SIG-M5 (cell line): ENCODE measurements at places on chromosomes 3 and 15.

DNA sequence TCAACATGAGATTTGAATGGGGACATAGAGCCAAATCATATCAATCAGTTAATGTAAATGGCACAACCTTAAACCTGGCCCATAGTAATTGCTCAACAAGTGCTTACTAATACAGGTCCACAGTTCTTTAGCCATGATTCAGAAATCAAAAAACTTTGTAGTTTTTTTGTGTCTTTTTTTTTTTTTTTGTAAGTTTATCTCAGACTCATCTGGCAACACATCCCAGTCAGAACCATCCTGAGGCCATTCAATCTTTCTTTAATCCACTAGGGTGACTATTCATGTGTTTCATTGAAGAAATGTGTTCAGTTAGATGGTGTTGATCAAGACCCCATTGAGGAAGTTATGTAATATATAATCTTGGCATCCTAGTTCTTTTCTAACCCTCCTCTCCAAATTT is 65.4 kb downstream of the ABI3BP start:
- DNase-seq = no peak

DNA sequence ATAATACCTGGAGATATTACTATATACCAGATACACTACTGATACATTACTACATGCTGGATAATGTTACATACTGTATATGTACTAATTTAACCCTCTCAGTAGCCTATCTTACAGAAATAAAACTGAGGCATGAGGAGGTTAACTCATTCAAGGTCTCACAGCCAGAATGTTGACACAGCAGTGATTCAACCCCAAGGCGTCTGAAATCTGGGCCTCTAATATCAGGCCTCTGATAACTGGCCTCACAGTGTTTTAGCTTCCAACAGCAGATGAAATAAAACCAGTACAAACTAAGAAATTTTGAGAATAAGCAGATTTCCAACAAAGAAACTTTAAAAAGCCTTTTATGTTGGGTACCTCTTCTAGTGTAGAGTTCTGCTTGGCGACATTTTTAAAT is 23.4 kb downstream of the DZIP1L start:
- DNase-seq = no peak

GRCh38 chr15:77528968-77529319 is 103.8 kb downstream of the LINGO1 start:
- no peak for DNase-seq

DNA sequence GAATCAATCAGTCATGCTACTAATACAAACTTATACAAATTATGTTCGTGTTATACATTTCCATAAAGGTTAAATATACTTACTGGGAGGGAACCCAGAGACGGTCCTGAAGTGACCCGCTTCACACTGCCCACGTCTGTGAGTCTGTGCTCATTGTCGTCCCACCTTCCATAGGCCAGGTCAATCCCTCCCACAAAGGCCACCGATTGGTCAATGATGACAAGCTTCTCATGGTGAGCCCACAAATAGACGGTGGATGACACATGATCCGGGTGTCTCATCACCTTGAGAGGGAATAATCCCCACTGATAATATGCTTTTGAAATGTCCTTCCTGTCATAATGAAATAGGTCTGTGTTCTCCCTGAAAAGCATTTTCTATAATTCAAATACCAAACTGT is 121.7 kb downstream of the PLD1 start:
- no peak for DNase-seq

- no peak for DNase-seq
These were observed 6.0 kb downstream of the SNRPA1 start for GRCh38 chr15:101288905-101289513.

DNA sequence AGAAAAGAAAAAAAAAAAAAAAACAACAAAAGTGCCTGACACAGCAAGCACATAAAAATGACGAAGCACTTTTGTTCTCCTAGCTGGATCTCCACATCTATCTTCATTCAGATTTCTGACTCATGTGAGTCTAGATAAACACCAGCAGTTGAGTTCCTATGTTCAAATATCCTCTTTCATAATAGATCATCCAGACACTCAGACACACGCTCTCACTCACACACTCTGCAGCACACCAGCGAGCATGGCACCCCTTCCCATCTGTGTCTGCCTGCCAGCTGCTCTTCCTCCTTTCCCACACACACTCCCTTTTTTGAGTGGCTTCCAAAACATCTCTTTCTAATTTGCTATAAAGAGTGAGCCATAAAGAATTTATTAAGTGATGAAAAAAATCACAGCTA is 19.8 kb upstream of the CELF6 start:
- peak; percentile 58 for DNase-seq

DNA sequence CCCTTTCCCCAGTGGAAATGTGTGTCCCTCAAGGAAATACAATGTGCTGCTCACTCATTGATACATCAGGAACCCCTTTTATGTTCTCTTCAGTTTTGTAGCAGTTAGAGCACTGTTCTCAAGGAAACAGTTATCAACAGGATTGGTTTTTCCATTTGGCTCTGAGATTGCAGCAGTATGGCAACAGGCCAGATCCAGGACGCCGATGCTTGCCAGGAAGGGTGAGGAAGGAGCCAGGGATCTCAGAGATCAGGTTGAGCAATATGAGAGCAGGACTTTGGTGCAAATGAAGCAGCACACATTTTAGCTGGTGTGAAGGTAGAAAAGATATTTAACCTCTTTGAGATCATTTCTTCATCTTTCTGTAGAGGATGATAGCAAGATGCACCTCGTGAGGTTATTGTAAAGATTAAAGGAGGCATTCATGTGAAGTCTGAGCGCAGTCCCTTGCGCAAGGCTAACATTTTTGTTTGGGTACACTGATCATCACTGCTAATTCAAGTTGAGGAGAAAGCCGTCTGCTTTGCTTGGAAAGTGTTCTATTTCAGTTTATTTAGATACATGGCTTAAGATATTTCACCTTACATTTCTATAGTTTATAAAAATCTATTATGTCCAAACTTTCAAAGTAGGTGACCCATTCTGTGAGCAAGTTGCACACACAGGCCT is 68.5 kb downstream of the KCNH8 start:
- DNase-seq = no peak

DNA sequence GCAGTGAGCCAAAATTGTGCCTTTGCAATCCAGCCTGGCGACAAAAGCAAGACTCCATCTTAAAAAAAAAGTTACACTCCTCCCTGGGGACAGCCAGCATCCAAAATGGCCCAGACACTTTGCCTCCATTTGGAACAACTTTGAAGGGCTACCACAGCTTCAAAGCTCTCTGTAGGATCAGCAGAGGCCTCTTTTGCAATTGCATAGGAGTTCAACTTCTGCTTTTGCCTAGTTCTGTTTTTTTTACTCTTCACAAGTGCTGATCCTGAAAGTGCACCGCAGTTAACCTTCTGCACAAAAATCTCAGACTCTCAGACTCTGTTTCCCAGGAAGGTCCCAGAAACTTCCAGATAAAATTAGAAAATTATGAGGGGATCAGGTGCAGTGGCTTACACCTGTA is 25.2 kb upstream of the SLC4A7 start:
- DNase-seq = peak; percentile 68

DNA sequence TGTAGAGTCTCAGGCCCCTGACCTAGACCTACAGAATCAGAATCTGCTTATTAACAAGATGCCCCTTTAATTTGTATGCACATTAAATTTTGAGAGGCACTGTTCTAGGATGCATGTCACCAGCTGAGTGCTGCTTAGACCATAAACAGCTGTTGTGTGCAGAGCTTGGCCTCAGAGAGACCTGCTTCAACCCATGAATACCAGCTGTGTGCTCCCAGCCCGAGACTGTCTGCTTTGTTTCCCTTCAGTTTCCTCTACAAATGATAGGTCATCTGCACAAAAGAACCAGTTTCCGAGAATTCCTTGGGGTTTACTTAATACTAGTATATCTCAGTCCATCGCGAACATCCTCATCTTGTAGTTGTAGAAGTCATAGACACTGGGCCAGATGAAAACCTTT is 158.5 kb upstream of the PFN2 start:
- no peak for DNase-seq

GRCh38 chr15:37019479-37020433 is 80.6 kb downstream of the MEIS2 start:
- DNase-seq = no peak

DNA sequence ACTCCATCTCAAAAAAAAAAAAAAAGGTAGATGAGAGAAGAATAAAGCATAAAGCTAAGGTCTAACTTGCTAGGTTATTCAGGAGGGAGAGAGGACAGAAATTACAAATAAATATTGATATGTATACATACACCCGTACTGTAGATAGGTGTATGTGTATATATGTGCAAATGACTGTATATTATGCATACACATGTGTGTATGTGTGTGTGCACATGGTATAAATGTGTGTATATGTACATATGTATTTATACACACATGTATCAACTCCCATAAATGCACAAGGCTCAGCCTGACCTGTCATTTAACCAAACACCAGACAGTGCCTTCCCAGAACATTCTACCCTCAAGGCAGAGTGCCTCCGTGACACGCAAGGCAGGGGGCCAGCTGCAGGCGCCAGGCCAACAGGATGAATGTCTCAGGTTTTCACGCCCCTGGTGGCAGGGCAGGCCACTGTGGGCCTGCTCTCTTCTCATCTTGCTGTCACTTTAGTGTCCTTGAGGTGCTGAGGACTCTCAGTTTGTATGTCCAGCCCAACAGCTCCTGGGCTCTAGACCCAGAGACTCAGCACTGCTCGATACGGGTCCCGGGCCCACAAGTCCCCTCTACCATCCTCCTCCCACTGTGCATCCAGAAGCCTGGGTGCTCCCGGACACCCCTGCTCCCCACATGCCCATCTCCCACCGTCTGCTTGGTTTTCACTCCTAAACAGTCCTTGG is 40.4 kb downstream of the TM2D3 start:
- DNase-seq = no peak

GRCh38 chr3:38345879-38346586 is 552 bp upstream of the XYLB start:
- DNase-seq = no peak

DNA sequence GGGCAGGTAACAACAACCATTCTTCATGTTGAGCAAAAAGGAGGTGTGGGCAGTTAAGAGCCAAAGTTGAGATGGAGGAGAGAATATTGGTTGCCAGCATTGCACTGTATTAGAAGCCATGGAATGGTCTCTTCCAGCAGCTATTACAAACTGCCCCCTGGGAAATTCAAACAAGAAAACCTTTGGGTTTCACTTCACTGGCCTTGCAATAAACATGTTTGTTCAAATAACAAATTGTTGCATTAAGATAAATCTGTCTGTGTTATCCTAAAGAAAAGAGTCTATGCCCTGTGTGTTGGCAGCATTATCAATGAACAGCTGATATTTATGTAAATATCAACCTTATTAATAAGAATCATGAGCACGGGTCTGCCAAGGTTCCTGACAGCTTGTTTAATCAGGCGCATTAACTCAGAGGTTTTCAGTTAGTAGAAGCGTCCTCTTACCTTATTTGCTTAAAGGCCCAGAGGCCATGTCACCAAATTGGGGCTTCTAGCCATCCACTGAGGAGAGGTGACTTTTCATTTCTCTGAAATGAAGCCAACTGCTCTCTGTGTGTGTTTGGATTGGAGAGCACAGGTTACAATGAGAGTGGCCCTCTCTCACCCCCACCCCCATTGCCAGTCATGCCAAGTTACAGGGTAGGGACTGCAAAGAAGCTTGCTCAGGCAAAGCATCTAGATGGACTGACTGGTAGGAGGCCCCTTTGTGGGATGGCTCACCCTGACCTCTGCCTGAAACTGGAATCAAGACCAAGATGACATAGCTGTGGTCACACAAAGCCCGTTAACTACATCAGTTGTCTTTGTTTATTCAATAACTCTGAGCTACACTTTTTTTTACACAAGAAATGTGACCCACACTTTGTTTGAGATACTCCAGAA is 10.5 kb downstream of the FILIP1L start:
- DNase-seq = no peak

DNA sequence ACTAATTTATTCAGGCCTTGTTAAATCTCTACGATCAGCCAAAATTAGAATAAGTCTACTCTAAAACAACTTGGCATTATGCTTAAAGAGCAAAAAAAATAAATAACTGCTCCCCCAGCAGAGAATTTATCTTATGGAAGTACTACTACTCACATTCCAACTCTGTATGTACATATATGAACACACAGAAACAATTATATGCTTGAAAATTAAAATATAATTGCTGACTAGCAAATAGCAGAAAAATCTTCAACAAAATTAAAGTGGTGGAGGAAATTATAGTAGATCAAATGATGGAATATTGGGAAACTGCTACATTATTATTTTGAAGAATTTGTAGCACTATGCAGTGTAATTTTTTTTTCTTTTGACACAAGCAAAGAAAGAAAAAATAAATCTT is 580.9 kb downstream of the MECOM start:
- DNase-seq = no peak

DNA sequence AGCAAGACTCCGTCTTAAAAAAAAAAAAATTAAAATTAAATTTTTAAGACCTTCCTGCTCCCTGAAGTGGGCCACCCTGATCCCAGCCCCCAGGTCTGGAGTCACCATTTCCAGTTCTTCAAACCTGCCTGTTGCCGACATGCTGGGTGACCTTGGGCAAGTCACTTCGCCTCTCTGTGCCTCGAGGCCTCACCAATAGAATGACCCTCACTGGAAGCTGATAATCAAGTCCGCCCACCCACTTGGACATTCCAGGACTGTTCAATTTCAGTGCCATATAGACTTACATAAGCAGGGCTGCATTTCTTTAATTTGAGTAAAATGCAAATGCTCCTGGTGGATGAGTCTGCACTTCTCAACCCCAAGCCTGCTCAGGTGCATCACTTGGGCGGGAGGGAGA is 39.3 kb upstream of the FURIN start:
- DNase-seq = no peak

- no peak for DNase-seq
These were observed 62.8 kb downstream of the SEMA5B start for GRCh38 chr3:122964811-122965210.

DNA sequence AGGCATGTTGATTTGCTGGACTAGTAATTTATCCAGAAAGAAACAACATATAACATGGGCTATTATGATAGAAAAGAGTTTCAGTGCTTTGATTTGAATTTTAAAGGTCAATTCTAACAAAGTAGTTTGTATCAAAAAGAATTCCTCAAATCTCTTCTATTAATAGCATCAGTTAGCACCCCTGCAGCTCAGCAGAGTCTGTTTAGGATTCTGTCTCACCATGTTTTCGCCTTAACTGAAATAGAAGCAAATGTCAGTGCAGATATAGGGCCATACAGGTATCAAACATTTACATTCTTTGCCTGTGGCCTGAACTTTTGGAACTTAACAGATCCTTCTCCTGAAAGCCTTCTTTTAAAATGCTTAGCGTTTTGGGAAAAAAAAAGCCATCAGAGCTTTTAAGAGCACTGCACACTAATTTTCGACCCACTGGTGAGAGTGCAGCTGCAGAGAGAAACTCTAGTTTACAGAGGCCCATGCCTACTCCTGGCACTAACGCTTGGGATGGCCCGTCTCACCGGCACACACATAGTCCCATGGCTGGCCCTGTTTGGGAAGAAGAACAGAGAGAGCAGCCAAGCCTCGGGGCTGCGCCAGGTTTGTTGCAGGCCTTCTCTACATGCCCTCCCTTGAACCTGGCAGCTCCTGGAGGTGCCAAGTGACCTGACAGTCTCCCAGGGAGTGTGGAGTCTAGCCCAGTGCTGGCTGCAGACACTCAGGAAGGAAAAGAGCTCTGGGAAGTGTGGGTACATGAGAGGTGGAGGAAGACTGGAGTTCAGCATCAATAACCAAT is 9.9 kb upstream of the PAQR9 start:
- DNase-seq = no peak
